ENCODE measurements at places on chromosomes 16 and 17. TPM values are rescaled to one million over a fixed set of nuclear protein-coding genes. Genes with fewer than 3 reads are reported as not detected.

Gene SLC12A3
- total RNA-seq = not detected

Gene ZSCAN10
- total RNA-seq = not detected

Gene PPP1R1B
- total RNA-seq = not detected

DNA sequence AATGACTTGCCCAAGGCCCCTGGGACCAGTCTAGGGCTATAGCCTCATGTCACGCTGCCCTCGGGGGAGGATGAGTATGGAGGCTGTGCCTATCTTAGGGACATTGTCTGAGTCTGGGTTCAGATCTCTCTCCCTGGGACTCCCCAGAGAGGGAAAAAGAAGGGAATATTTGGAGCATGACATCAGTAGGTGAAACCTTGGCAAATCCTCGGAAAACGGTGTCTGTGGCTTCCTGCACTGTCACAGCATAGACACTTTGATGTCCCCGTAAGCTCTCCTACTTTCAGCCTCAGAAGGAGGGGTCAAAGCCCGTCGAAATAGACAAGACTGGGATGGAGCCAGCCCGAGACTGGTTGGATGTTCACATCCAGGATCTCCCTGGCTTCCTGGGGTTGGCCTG, 11.3 kb downstream of the MEOX1 start:
- no peak for DNase-seq

Data from bronchial epithelial cell (primary cell).